ELR (cell line): ENCODE measurements at places on chromosomes 7 and 10.
A peak's percentile ranks its signal among the peaks of the same experiment; 100 is the strongest.

- DNase-seq, result no peak
Measured at GRCh38 chr7:142134909-142135308, 23.4 kb downstream of the MGAM2 start.

DNA sequence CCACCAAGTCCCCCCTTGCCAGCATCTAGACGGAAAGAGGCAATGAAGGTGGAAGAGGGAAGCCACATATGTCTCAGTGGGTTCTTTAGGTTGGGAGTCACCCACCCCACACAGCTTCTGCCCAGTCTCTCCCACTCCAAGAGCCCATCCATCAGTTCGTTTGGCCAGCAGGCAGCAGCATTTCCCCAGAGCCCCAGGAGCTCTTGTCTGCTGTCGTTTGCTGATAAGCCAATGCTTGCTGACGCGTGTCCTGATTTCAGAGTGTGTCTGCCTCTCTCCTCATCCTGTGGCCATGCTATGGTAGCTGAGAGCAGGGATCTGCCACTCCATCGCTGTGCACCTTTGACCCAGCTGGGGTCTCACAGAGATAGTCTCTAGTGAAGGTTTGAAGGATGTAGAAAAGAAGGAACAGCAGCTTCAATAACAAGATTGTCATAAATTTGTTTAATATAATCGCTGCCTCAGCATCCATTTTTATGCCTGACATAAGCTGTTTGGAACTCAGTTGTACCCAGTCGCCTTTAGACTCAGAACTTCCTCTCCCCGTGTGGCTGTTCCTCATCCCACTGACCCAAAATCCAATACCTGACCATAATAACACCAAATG lies 39.4 kb upstream of the GDF10 start:
- DNase-seq, result no peak

- no peak for DNase-seq
Measured at GRCh38 chr10:73716251-73716650, 18.3 kb upstream of the AGAP5 start.

DNA sequence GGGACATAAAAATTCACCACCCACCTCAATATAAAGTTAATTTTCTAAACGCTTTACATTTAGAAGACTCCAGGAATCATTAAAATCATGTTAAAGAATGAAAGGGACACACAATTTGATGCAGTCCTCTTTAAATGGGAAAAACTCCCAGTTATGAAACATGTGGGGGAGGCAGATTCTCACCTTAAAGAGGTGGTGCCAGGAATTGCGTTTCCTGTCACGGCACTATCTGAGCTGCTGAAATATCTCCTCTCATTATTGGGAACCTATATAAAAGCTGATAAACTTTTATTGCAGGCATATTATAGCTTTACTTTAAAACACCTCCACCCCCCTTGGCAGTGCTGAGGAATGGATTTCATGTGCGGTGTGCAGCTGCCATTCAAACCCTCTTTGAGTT lies 94.8 kb upstream of the SORCS3 start:
- DNase-seq, result no peak

DNA sequence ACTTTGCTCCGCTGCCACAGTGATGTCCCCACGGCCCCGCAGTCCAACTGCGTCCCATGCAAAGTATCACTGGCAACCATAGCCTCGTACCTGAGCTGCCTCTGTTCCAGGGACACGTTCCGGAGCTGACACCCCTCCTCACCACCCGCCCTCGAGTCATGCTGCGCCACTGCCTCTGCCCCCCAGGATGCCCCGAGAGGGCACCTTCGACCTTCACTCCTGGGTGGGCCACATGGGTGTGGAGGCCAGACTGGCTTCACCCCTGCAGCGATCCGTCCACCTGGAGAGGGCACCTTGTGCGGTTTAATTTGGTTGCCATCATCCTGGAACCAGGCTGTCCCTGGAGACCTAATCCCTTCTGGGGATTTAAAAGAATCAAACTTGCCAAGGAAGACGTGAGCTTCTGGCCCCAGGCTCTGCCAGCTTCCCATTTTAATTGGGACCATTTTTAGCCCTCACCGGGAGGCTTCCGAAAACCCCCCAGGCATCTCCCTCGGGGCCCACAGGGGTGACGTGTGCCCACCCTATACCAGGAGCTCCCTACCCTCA lies 19.2 kb upstream of the TNRC18 start:
- no peak for DNase-seq

DNA sequence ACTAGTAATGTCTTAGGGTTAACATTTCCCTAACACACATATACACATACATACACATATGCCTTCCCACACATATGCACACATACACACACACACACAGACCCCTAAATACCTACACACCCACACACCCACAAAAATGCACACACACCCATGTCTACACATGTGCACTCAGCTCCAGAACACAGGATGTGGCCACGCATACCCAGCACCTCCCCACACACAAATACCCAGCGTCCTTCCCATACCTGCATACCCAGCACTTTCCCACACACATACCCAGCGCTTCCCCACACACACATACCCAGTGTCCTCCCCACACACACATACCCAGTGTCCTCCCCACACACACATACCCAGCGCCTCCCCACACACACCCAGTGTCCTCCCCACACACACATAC lies 534.9 kb downstream of the DNAJB6 start:
- no peak for DNase-seq

DNA sequence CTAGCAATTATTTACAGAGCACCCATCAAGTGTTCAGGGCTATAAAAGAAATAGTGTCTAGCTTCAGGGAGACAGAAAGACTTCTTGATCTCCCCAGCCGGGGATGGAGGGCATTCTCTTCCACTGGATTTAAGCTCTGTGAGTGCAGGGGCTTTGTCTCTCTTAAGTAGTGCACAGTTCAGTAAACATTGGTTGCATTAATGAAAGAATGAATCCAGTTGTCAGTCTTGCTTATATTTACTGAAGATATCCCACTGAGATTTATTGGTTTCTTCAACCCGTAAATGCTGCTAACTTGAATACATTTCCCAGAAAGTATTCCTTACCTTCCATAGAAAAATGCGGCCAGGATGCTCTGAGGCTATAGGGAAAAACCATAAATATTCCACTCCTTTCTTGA lies 41.9 kb downstream of the AUTS2 start:
- DNase-seq, result no peak

DNA sequence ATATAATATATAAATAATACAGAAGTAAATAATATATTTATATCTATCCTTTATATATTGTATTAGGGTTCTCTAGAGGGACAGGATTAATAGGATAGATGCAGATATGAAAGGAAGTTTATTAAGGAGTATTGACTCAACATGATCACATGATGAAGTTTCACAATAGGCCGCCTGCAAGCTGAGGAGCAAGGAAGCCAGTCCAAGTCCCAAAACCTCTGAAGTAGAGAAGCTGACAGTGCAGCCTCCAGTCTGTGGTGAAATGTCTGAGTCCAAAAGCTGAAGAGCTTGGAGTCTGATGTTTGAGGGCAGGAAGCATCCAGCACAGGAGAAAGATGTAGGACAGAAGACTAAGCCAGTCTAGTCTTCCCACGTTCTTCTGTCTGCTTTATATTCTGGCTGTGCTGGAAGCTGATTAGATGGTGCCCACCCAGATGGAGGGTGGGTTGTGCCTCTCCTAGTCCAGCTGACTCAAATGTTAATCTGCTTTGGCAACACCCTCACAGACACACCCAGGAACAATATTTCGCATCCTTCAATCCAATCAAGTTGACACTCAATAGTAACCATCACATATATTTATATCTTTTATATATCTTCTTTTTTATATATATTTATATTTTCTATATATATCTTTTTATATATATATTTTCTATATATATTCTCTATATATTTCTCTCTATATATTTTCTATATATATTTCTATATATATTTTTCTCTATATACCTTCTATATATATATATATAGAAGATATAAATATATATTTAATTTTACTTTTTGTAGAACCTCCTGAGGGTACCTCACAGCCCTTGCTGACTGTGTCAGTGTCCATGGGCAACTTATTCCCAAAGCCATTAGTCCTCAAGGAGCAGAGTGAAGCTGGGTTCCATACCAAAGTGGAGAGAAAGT lies 24.6 kb upstream of the AKR1B10 start:
- DNase-seq, result peak; percentile 48

DNA sequence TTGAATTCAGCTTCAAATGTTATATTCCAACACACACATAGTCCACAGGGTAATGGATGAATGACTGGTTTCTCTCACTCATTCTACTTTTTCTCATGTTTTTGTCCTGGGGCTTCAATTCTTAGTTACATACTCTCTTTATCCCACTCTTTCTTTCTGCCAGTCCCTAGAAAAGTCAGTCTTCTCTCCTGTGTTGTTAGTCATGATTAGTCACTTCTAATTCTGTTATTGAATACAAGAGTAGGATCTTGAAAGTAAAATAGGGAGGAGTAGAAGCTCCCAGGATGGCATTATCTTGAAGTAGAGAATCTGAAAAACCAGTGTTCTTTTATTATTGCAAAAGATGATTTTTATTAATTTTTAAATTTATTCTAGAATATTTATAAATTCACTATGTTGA lies 45.5 kb upstream of the CALCR start:
- peak; percentile 6 for DNase-seq

DNA sequence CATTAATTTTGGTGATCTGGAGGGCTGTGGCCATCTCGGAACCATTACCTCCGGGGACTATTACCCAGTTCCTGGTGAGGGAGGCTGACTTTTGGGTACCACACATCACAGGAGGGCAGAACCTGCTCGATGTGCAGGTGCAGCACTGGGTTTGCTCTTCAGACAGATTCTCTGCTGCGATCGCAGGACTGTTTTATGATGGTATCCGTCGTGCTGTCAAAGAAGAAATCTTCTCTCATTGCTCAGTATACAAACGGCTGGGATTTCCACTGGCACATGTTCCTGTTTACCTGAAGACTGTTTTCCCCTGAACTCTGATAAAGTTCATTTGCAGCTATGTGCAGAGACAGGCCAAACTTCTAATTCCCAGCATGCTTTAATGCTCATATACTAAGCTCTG lies 27.2 kb upstream of the SHH start:
- DNase-seq, result no peak

- no peak for DNase-seq
Measured at GRCh38 chr10:72275351-72276012, 1.8 kb downstream of the DDIT4 start.

- DNase-seq, result peak; percentile 43
Measured at GRCh38 chr10:18216482-18216881, 76.3 kb downstream of the CACNB2 start.

DNA sequence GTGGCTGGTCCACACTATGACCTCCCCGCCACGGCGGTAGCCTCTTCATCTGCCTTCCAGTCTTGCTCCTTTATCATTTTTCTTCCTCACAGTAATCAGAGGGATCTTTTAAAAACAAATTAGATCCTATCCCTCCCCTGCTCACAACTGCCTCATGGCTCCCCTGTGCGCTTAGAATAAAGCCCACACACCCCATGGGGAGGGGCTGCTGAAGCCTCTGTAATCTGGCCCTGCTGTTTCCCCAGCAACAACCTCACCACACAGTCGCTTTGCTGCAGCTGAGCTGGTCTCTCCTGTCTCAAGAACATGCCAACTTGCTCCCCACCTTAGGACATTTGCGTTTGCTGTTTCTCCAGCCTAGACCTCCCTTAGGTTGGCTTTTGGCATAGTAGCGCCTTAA lies 41.0 kb downstream of the SP8 start:
- no peak for DNase-seq

- no peak for DNase-seq
Measured at GRCh38 chr10:79927111-79927828, 21.6 kb downstream of the SFTPD start.

DNA sequence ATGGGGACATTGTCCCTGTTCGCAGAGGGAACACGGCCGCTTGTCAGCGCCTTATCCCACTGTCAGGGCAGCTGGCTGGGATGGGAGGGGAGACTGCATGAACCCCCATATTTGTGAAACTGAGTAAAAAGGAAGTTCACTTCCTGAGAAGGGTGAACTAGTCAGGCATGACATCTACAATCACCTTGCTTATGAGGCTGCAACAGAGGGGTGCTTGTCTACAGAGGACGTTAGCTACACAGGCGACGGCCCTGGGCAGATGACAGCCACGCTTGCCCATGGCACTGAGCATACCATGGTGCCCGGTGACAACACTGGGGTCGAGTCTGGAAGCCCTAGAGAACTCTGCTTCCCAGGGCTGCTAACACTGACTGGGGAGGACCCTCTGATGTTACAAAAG lies 46.0 kb upstream of the KDM7A start:
- DNase-seq, result no peak

DNA sequence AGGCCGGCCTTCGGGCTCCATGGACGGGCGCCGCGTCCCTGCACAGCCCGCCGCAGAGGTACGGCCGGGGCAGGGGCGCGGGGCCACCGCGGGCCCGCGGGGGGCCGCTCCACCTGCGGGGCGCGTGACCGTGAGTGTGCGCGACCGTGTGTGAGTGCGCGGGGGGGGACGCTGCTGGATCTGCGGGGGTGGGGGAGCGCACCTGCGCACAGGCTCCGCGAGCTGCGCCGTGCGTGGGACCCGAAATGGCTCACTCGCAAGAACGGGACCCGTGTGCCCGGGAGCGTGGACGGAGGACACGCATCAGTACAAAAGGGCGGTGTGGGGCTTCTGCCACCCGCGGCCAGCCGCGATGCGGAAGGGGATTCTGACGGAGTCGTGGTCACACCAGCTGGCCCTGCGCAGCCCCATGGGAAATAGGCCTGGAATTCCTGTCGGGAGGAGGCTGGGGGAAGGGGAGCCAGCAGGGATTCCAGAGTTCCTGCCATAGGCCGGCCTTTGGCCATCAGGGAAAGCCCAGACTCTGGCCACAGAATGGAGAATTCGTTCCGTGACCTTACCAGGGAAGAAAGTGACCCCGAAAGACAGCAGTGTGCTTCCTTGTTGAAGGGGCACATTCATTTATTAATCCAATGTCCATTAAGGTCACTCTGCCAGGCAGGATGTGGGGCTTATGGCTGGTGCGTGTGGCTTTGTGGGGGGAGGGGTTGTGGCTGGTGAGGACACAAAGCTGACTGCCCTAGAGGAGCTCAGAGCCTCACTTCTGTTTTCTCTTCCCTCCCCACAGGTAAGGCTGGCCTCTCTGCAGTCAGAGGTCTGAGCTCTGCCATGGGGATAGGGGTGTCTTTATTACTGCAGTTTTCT lies 494 bp downstream of the REPIN1 start:
- peak; percentile 72 for DNase-seq

DNA sequence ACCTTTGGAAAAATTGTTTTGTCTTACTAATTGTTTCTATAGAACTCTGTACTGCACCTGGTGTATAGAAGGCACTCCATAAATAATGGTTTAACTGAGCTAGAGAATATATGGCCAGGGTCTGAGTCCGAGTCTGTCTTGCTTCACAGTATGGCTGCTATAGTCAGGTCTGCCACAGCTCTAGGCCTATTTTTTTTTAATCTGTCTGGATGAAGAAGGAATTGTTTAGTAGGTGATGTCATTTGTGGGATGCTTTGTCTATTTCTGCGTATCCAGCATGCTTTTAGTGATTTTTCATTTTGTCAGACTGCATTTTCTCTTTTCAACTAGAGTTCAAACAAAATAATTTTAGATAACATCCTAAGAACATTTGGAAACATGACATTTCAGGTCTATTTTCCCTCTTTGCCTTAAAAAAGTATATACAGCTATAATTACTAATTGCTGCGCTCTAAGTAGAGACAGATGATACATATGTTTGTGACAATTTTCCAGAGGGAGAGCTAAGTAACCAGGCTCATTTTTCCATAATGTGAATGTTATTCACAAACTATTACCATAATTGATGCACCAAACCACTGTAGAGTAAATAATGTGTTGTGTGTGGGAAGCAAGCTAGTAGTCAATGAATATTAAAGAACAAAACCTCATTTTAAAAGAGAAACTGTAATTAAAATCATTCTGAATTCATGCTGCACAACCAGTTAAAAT lies 361.7 kb downstream of the AUTS2 start:
- DNase-seq, result no peak

- DNase-seq, result peak; percentile 81
Measured at GRCh38 chr7:150400008-150400787, 21.1 kb downstream of the ZNF775 start.
